Posterior cingulate gyrus (tissue), 11 donors: ENCODE measurements at places on chromosomes 5 and 9.

GRCh38 chr9:115157245-115157674 is 39.3 kb upstream of the TNC start:
- DNase-seq: no peak

DNA sequence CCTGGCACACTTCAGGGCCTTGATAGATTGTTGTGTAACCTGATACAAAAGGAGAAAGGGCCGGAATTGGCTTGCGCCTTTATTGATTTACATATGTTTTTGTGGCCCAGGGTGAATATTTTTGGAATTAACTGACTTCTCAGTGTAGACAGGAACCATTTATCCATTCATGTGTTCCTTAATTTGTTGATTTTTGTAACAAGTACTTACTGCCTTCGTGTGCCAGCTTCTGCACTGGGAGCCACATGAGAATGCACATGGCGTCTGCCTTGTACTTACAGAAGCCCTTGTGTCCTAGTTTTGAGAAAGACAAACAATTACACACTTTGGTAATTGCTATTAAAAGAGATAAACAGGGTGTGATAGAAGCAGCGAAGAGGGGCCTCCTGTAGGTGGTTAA is 26.4 kb downstream of the EHMT1 start:
- no peak for DNase-seq

DNA sequence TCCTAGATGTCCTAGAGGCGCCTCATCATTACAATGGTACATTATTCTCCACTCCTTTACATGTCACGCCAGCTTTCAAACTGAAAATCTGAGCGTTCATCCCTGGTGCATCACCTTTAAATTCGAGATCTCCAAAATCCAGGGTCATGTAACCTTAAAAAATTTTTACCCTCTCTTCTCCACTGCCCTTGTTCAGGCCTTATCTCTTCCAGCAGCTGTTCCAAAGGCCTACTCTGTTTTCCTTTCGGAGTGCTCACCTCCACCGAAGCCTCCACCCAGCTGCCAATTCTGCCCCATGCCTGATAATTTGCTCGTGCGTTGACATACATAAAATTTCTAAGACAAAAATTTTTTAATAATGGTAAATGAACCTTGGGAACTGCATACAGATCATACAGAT is 950 bp upstream of the MSH3 start:
- DNase-seq: no peak

GRCh38 chr9:96122282-96122681 is 179.7 kb downstream of the HSD17B3 start:
- no peak for DNase-seq

DNA sequence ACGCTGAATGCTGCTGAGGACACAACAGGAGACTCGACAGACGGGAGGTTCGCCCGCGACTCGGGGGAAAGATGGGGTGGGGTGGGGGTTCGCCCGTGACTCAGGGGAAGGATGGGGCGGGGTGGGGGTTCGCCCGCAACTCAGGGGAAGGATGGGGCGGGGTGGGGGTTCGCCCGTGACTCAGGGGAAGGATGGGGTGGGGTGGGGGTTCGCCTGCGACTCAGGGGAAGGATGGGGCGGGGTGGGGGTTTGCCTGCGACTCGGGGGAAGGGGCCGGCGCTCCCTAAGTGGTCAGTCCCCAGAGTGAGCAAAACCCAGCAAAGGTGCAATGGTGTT is 2.2 kb downstream of the LCN6 start:
- no peak for DNase-seq

GRCh38 chr5:143350751-143351602 is 52.5 kb downstream of the NR3C1 start:
- no peak for DNase-seq

GRCh38 chr9:70594386-70594944 is 180.0 kb upstream of the KLF9 start:
- DNase-seq: no peak

- no peak for DNase-seq
Measured at GRCh38 chr5:52531105-52531504, 256.6 kb upstream of the ITGA1 start.

GRCh38 chr5:35853631-35854030 is 3.1 kb upstream of the IL7R start:
- no peak for DNase-seq

GRCh38 chr9:115013998-115014397 is 83.6 kb upstream of the TNFSF8 start:
- DNase-seq: peak; percentile 72

DNA sequence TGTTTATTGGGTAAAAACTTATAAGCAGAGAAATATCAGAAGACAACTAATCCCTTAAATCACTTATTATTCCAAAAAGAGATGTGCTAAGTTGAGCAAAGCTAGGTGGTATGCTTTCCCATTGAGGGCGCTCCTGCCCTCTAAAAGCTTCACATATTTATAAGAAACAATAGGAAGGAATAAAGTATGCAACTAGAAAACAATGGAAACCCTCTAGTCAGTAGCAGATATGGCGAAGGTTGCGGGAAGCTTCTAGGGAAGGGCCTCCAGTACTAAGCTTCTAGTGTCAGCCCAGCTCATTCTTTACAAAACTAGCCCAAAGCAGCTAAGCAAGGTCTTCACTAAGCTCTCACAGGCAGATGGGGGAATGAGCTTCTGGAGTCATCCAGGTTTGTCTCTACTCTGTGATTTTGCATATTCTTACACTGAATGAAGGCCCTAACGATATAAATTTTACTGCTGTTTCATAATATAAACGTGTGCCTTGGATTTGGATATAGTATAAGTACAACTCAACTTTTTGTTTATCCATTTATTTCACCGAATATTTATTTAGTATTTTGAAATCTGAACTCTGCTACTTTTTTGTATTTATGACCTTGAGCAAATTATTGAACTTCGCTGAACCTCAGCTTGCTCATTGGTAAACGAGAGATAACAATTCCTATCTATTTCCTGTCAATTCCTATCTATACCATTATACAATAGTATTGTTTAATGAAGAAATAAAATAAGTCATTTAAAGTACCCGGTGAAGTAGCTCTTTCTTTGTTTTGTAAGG is 571.4 kb downstream of the ELAVL2 start:
- DNase-seq: no peak

DNA sequence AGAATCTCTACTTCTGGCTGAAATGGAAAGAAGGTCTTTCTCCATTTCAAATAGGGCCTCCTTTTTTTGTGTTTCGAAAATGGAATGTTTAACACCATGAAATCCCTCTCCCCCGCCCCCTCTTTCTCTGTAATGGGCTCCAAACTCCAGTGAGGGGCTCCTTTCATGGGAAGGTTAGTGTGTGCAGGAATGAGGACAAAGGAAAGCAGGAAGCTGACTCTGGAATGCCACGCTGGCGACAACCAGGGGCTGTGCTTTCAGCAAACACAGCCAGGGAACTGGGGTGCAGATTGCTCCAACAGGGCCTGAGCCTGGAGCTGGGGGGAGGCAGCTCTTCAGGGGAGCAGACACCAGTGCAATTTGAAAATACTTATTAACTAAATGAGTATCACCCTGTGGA is 82.8 kb downstream of the CRB2 start:
- DNase-seq: peak; percentile 74

DNA sequence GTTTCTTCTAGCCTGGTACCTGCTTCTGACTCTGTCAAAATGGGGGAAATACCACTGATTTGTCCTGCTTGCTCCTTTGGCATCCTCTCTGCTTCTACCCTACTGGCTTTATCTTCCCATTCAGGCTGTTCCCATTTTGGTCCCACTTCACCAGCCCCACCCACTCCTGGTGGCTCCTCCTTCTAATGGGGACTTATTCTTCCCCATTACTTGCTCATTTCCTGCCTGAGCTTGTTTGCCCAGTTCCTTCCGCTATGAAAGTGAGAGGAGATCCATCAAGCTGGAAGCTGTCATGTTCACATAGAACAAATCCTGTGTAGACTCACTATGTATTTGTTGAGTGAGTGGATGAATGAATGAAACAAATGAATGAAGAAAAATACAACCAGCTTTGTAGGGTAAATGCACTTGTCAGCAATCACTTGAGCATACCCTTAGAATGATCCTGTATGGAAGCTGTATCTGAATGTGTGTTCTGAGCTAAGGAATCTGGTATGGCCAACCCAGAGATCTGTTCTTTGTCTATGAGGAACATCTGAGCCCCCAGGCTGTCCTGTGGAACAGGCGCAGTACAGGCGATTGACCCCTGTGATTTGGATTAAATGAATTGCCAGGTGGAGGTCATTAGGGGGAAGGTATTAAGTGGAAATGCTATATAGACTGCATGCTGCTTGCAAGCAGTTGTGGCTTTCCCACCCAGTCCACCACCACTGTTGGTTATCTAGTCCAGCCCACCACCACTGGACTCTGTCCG is 89.5 kb downstream of the APBA1 start:
- no peak for DNase-seq

- no peak for DNase-seq
Measured at GRCh38 chr9:72875221-72875620, 77.6 kb downstream of the ALDH1A1 start.
